Ovary (tissue), 10 donors: ENCODE measurements at places on chromosomes 7 and 10.

DNA sequence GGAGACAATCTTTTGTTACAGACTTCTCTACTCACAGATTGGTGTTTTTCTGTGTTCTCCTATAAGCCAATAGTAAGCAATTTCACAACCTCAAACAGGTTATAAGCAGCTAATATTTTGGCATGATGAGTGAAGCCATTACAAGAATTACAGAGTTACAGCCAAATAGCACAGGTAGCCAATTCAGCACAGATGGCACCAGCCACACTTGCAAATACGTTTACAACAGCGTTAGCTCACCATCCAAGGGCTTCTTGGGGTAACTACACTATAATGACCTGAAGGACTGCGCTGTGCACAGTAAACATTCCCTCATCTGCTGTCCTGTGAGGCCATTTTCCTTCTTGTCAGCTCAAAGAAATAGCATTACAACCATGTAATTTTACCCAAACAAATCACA, 428.6 kb downstream of the TCERG1L start:
- H3K27ac ChIP-seq = no peak overlapping the region

DNA sequence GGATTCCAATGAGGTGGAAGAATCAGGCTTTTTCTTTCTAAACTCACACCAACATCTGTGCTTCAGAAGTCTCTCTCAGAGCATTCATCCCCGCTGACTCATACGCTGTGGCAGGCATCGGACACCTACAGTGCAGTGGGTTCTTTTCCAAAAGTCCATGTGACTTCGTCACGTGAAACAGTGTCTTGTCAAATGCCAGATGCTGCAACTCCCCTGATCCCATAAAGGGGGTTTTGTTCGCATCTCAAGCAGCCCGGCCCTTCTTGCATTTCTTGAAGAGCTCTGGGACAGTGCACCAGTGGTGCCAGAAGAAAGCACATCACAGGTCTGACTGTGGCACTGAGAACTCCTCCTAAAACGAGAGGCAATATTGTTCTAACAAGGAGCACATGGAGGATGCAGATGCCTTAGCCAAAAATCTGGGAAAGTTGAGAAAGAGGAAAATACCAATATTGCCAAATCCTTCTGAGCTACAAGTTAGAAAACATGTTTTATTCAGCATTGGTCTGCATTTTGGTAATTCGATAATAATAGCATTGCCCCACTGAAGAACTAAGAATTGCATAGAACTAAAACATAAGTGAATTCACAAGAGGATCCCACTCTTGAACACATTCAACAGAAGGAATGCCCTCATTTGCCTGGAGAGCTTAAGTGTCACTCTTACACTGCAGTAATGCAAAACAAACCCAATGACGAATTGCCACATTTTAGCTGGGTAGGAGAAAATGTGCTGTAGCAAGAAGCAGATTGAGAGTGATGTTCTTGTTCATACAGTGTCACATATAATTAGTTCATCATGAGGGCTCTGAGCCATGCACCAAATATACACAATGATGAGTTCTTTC, 204.4 kb downstream of the CXCL12 start:
- no peaks in the 10 kb centered on the region for H3K36me3 ChIP-seq
- peaks cover 2% of the 10 kb centered on the region for H3K4me1 ChIP-seq
- H3K27me3 ChIP-seq = no peaks in the 10 kb centered on the region
- no peak overlapping the region for H3K4me3 ChIP-seq
- no peak overlapping the region for H3K27ac ChIP-seq

DNA sequence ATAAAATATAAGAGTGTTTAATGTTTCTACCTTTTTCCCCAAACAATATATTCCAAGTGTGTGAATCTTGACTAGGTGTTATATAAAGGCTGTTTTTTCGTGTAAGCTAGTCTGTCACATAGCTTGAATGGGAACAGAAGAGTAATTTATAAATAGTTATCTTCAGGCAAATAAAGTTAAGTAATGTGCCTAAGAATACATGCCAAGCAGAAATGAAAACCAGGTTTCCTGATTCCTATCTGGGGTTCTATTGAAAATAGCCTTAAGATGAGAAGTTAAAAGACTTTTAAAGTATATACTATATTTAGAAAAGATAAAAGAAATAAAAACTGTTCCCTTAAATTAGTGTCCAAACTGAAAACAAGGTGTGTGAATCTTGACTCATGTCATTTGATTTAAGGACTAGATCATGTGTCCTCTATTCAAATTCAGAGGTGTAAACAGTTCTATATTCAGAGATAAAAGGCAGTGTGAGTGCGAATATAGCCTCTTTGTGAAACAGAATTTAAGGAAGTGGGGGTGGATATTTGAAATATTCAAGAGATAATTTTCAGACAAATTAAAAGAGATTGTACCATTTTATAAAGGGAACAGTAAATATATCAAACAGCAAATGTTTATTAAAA, 247.5 kb downstream of the THSD7A start:
- H3K27ac ChIP-seq = no peak overlapping the region
- H3K27me3 ChIP-seq = no peaks in the 10 kb centered on the region
- H3K4me1 ChIP-seq = no peaks in the 10 kb centered on the region
- H3K36me3 ChIP-seq = no peaks in the 10 kb centered on the region

- no peaks in the 10 kb centered on the region for H3K27me3 ChIP-seq
- no peak overlapping the region for H3K4me3 ChIP-seq
- no peaks in the 10 kb centered on the region for H3K36me3 ChIP-seq
- H3K4me1 ChIP-seq = no peaks in the 10 kb centered on the region
- no peak for DNase-seq
Measured at GRCh38 chr7:11313801-11314200, 340.1 kb downstream of the PHF14 start.

GRCh38 chr7:98674461-98674860, 57.4 kb downstream of the NPTX2 start:
- H3K36me3 ChIP-seq = no peaks in the 10 kb centered on the region
- H3K27ac ChIP-seq = no peak overlapping the region
- DNase-seq = no peak
- H3K27me3 ChIP-seq = no peaks in the 10 kb centered on the region
- no peak overlapping the region for H3K4me3 ChIP-seq

GRCh38 chr10:121900443-121901174, 27.2 kb downstream of the ATE1 start:
- no peak overlapping the region for H3K27ac ChIP-seq
- H3K4me3 ChIP-seq = no peak overlapping the region
- H3K27me3 ChIP-seq = no peaks in the 10 kb centered on the region
- H3K36me3 ChIP-seq = no peaks in the 10 kb centered on the region
- DNase-seq = no peak

GRCh38 chr10:130337696-130338635, 201.8 kb downstream of the GLRX3 start:
- H3K27me3 ChIP-seq = no peaks in the 10 kb centered on the region
- no peak overlapping the region for H3K4me3 ChIP-seq
- H3K27ac ChIP-seq = no peak overlapping the region
- no peaks in the 10 kb centered on the region for H3K4me1 ChIP-seq
- no peaks in the 10 kb centered on the region for H3K36me3 ChIP-seq

DNA sequence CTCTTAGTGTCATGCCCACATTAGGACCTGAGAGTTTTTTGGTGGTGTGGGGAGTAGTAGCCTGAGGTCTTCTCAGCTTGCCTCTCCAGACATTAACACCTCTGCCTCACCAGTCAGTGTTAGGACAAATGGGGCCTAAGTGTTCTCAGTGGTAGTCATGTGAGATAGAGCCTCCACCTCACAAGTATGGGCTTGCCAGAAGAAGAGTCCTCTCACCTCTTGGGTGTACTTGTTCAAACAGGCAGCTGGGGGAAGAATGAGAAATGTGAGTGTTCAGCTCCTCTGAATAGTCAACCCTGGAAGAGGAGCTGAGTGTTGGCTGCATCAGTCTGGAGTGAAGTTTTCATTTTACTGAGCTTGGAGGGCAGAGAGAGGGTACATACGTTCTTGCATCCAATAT, 464.6 kb downstream of the POM121L12 start:
- H3K4me3 ChIP-seq = no peak overlapping the region
- no peaks in the 10 kb centered on the region for H3K4me1 ChIP-seq
- no peaks in the 10 kb centered on the region for H3K36me3 ChIP-seq
- H3K27ac ChIP-seq = no peak overlapping the region
- no peak for DNase-seq

- DNase-seq = no peak
- H3K4me3 ChIP-seq = no peak overlapping the region
- H3K36me3 ChIP-seq = no peaks in the 10 kb centered on the region
Measured at GRCh38 chr10:57776688-57777432, 490.8 kb downstream of the IPMK start.

DNA sequence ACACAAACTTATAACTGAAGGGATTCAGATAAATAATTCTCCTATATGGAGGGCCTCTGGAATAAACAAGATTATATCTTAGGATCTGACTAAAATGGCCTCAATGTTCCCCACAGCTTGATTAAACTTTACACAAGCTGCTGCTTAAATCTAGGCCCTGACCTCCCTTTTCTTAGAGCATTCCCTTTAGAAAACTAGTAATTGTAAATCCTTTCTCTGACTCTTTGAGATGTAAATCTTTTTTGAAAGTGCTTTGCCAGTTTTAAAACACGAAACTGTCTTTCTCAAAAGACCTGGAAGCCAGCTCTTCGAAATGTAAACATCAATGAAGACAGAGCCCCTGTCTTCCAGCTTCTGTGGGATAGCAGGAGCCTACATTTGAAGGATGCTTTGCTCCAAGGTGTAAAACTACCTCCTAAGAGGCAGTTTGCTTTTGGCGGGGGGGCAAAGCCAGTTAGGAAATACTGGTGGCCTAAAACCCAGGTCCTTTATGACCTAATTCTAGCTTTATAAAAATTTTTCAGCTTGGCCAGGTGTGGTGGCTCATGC, 758.7 kb downstream of the CNTNAP2 start:
- no peaks in the 10 kb centered on the region for H3K27me3 ChIP-seq
- no peak overlapping the region for H3K27ac ChIP-seq
- no peaks in the 10 kb centered on the region for H3K36me3 ChIP-seq
- no peaks in the 10 kb centered on the region for H3K4me1 ChIP-seq
- no peak overlapping the region for H3K4me3 ChIP-seq
- DNase-seq = no peak

- no peak overlapping the region for H3K27ac ChIP-seq
- no peaks in the 10 kb centered on the region for H3K36me3 ChIP-seq
- H3K27me3 ChIP-seq = no peaks in the 10 kb centered on the region
- H3K4me3 ChIP-seq = no peak overlapping the region
- DNase-seq = no peak
Measured at GRCh38 chr7:117338020-117338419, 15.2 kb upstream of the WNT2 start.

- no peak for DNase-seq
- H3K4me3 ChIP-seq = no peak overlapping the region
- H3K27me3 ChIP-seq = no peaks in the 10 kb centered on the region
- no peak overlapping the region for H3K27ac ChIP-seq
Measured at GRCh38 chr10:93342921-93343320, 139.2 kb downstream of the MYOF start.

DNA sequence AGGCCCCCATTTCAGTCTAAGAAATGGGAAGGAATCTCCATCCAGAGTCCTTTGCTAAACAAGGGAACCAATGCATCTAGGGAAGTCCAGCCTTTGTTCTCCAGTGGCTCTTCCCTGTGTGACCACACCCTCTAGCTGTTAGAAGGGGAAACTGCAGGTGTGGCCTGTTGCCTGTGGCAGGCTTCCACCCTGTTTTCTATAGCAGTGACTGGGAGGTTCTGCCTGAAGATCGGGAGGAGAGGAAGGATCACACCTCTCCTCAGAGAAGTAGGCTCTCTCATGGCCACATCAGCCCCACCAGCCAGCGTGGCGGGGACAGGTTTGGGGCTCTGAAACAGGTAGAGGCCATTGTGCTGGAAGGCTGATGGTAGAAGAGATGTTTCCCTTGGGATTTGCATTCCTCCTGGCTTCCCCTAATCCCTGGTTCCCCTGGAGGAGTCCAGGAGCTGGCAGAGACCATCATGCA, 47.7 kb upstream of the TRIM8 start:
- H3K27ac ChIP-seq = no peak overlapping the region
- H3K27me3 ChIP-seq = no peaks in the 10 kb centered on the region
- no peaks in the 10 kb centered on the region for H3K4me1 ChIP-seq

DNA sequence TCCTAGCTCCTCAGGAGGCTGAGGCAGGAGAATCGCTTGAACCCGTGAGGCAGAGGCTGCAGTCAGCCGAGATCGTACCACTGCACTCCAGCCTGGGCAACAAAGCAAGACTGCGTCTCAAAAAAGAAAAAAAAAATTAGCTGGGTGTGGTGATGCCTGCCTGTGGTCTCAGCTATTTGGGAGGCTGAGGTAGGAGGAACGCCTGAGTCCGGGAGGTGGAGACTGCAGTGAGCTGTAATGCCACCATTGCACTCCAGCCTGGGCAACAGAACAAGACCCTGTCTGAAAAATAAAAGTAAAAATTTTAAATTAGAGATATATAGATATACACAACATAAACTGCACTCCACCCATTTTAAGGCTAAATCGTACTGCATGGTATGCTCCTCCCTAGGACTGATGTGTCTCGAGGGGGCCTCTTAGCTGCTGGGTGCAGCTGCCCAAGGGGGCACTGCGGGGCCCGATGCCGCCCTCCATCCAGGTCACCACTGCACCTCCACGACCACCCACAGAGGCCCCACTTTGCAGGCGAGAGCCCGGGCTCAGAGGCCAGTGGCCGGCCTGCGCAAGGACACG, 40.9 kb upstream of the FOXK1 start:
- DNase-seq = no peak
- peak overlapping the region; percentile 74 for H3K4me3 ChIP-seq

- H3K4me1 ChIP-seq = no peaks in the 10 kb centered on the region
- H3K36me3 ChIP-seq = no peaks in the 10 kb centered on the region
Measured at GRCh38 chr10:118939211-118940007, 90.1 kb upstream of the NANOS1 start.

GRCh38 chr7:35370687-35371086, 116.8 kb upstream of the TBX20 start:
- H3K27ac ChIP-seq = no peak overlapping the region
- no peaks in the 10 kb centered on the region for H3K4me1 ChIP-seq
- H3K4me3 ChIP-seq = no peak overlapping the region
- H3K27me3 ChIP-seq = no peaks in the 10 kb centered on the region

DNA sequence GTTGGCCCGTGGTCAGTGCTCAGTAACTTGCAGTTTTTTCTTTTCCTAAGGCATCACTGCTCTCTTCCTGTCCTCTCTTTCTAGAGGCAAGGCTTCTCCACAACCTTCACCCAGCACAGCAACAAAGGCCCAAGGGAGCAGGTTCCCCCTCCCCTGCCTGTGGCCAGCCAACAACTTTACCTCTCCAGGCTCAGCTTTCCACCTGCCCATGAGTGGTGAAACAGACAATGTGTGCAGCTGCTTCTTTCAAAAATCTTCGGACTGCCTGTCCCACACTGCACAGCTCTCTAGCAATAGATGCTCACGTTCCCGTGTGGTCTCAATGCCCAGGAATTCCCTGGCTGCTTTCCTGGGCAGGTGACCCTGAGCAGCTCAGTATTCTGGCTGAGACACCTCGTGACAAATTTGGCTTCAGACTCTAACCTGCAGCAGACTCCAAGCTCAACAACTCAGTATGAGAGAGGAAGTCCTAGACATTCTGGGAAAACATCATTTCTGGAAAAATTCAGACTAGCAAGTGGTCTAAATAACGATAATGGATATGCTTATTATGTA, 28.9 kb upstream of the TMEM72 start:
- H3K27ac ChIP-seq = no peak overlapping the region
- H3K27me3 ChIP-seq = no peaks in the 10 kb centered on the region
- H3K36me3 ChIP-seq = no peaks in the 10 kb centered on the region
- no peak overlapping the region for H3K4me3 ChIP-seq
- H3K4me1 ChIP-seq = peaks cover 4% of the 10 kb centered on the region

- H3K27me3 ChIP-seq = no peaks in the 10 kb centered on the region
- DNase-seq = no peak
- no peak overlapping the region for H3K4me3 ChIP-seq
- H3K4me1 ChIP-seq = no peaks in the 10 kb centered on the region
- no peak overlapping the region for H3K27ac ChIP-seq
Measured at GRCh38 chr10:77800738-77801266, 125.8 kb downstream of the DLG5 start.
